ENCODE measurements at places on chromosomes 13 and 19.
A peak's percentile ranks its signal among the peaks of the same experiment; 100 is the strongest.

GRCh38 chr13:99894840-99895443 lies 76.6 kb downstream of the ZIC5 start:
- no peak for DNase-seq

- peak; percentile 36 for DNase-seq
These were observed 31.9 kb downstream of the RFXAP start for GRCh38 chr13:36850790-36851438.

- DNase-seq: peak; percentile 18
These were observed 57.2 kb upstream of the SERPINE3 start for GRCh38 chr13:51282322-51282721.

DNA sequence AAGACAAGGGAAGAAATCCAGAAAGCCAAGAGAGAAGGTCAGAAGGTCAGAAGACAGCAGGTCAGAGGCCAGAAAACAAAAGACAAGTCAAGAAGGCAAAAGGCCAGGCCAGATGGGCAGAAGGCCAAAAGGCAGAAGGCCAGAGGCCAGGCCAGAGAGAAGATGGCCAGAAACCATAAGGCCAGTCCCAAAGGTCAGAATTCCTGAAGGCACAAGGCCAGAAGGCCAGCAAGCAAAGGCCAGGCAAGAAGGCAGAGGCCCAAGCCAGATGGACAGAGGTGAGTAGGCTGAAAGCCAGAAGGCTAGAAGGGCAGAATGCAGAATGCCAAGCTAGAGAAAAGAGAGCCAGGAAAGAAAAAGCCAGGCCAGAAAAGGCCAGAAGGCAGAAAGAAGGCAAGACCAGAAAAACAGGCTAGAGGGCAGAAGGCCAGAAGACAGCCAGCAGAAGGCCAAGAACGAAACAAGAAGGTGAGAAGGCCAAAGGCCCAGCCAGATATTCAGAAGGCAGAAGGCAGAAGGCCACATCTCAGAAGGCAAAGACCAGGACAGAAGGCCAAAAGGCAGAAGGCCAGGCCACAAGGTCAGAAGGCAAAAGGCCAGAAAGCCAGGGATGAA lies 186.3 kb downstream of the TUBA3C start:
- DNase-seq: no peak

DNA sequence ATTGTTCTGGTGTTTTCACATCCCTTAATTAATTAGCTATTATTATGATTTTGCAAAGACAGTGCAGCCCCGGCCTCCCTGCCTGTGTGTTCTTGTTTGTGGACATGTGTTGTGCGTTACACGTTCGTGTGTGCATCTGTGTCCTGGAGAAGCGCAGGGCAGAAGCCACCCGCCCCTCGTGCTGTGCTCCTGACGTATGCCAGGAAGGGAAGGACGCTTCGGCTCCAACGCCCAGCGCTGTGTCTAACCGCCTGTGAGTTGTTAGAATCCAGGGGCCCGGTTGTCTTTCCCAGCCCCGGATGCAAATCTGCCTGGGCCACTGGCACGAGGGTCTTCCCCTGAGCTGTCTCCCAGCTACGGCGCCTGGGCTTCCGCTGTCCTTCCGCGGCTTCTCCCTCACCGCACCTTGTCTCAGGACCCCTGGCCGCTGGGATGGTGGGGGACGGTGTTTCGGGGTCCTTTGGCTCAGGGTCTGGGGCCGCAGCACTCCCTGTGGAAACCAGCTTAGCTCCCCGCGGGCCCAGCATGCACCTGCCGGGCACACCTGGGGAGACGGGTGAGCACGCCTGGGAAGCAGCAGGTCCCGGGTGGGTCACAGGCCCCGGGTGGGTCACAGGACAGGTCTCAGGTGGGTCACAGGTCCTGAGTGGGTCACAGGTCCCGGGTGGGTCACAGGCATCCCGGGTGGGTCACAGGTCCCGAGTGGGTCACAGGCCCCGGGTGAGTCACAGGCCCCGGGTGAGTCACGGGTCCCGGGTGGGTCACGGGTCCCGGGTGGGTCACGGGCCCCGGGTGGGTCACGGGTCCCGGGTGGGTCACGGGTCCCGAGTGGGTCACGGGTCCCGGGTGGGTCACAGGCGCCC lies 51.5 kb downstream of the GAS6 start:
- DNase-seq: no peak

DNA sequence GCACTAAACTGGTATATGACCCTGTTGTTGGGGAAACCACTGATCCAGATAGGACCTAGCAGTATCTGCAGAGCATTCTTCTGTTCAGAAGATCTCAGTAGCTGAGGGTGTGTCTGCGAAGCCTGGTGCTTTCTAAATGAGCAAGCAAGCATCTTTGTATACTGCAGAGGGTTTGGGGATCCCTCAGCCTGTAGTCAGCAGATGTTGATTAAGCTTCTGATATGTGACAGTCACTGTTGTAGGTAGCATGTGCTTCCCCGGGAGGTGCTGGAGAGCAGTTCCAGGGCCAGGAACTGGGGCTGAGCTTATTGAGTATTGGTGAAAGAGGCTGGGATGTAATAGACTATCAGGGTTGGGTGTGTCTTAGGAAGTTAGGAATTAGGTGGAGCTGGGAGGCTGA lies 1.5 kb downstream of the SCAF1 start:
- no peak for DNase-seq

- DNase-seq: peak; percentile 21
These were observed 129.5 kb downstream of the CYSLTR2 start for GRCh38 chr13:48783181-48783630.

DNA sequence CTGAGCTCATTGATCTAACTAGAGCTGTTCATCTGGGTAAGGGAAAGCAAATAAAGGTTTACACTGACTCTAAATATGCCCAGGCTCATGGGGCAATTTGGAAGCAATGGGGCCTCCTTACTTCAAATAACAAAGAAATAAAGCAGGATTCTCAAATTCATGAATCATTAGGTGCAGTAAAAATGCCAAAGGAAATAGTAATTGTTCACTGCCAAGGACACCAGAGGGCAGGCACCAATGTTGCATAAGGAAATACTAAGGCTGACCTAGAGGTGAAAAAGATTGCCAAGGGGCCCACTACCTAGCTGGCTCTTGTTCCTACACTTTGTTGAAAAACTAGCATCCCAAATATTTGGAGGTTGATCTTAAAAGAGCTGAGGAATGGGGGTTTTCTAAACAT lies 1686.7 kb upstream of the MIR17HG start:
- no peak for DNase-seq

DNA sequence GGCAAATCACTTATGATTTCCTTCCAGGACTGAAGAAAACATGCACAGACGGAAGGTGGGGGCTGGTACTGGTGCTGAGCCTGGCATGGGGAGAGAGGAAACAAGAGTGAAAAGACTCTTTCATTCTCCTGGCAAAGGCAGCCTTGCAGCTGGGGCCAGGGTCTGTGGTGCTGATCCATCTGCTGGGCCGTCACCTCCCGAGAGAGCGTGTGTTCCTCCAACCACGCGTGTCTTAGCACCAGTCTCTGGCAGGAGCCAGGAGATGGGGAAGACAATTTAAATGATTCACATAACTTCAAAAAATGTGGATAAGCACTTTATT lies 23.9 kb upstream of the SPART start:
- DNase-seq: no peak

GRCh38 chr13:83340170-83340569 lies 542.1 kb downstream of the SLITRK1 start:
- no peak for DNase-seq

- DNase-seq: no peak
These were observed 4.7 kb downstream of the HCN2 start for GRCh38 chr19:594265-594870.

GRCh38 chr13:64417581-64417980 lies 2812.6 kb downstream of the PCDH9 start:
- no peak for DNase-seq

DNA sequence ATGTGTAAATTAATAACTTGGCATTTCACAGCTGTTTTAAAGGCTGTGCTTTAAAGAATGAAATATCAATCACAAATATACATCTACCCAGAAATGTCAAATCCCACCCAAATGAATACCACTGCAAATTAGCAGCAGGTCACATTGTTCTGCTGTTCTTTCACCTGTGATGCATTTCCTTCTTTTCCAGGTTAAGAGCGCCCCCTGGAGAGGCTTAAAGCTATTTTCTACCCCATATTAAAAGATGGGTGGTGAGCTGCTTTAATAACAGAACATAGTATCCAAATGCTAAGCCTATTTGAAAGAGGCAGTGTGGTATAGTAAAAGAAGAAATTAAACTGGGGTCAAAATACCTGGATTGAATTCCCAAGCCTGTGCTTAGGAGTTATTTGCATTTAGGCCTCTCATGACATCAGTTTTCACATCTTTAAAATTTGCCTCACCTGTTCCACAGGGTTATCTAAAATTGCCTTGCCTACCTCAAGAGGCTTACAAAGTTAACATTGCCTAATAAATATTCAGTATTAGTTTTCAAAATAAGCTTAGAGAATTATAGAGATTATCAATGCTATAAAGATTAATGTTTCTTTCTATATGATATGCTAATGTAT lies 396.9 kb upstream of the SLITRK5 start:
- DNase-seq: peak; percentile 58

- DNase-seq: no peak
These were observed 2.2 kb downstream of the NCLN start for GRCh38 chr19:3187662-3188511.

DNA sequence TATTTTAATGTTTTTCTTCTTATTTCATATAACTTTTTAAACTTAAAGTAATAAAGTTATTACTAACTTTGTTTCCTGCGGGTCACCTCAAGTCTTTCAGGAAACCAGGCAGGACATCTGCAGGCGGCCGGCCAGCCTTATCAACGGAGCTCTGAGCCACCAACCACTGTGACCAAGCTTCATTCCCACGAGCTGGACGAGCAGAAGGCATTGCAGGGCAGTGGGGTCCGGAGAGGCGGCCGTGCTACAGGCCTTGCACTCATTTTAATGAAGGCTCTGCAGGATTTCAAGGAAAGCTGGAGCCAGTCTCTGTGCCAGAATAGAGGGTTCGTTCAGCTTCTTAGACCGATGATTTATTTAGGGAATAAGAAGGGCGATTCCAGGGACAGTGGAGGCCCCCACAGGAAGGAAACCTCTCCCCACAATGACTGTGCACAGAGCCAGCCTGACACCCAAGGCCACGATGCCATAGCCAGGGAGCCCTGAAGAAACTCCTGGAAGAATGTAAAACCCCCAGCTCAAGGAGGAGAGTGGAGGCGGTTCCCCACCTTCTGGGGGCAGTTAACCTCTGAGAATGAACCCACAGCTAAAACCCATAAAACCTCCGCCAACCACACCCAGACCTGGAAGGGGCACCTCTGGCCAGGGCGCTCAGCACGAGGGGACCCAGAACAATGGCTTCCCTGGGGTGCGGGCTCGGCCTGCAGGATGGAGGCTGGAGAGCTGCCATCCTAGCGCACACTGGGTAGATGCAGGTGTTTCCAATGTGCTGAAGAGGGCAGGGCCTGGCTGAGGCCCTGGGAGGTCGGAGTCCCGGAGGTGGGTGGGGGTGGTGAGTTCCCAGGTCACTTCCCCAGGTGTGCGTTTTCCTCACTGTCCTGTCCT lies 75.0 kb downstream of the RASA3 start:
- peak; percentile 72 for DNase-seq

DNA sequence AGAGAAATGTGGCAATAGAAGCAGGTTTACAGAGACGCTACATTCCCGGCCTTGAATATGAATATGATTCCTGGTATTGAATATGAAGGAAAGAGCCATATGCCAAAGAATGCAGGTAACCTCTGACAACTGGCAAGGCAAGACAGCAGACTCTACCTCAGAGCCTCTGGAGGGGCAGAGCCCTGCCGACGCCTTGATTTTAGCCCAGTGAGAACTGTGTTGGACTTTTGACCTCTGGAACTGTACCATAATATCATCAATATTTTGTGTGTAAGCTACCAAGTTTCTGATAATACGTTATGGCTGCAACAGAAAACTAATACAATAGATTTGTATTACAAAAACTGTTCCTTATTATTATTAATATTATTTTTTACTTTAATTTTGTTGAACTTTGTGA lies 219.7 kb downstream of the FGF14 start:
- DNase-seq: no peak

GRCh38 chr19:872266-872951 lies 12.9 kb downstream of the CFD start:
- DNase-seq: no peak

DNA sequence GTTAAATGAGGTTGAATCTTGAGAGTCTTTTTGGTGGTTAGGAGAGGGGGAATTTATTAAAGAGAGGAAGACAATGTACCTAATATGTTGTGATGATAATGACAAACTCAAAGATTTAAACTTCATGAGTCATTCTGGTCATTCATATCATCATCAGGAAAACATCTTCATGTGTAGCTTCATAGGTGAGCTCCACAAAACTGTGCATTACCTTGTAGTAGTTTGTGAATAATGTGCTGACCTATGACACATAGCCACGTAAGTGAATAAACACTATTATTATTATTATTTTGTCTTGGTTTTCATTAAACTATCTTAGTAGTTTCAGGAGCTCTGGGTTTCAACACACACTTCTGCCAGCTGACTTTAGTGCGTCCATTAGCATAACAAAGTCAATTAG lies 997 bp upstream of the GPC6 start:
- DNase-seq: no peak

DNA sequence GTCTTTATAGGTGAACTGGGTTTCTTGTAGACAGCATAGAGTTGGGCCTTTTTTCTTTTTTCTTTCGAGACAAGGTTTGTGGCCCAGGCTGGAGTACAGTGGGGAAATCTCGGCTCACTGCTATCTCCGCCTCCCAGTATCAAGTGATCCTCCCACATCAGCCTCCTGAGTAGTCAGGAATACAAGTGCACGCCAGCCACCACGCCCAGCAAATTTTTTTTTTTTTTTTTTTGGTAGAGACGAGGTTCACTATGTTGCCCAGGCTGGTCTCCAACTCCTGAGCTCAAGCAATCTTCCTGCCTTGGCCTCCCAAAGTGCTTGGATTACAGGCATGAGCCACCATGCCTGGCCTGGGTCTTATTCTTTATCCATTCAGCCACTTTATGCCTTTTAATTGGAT lies 5.1 kb upstream of the CALM3 start:
- no peak for DNase-seq

DNA sequence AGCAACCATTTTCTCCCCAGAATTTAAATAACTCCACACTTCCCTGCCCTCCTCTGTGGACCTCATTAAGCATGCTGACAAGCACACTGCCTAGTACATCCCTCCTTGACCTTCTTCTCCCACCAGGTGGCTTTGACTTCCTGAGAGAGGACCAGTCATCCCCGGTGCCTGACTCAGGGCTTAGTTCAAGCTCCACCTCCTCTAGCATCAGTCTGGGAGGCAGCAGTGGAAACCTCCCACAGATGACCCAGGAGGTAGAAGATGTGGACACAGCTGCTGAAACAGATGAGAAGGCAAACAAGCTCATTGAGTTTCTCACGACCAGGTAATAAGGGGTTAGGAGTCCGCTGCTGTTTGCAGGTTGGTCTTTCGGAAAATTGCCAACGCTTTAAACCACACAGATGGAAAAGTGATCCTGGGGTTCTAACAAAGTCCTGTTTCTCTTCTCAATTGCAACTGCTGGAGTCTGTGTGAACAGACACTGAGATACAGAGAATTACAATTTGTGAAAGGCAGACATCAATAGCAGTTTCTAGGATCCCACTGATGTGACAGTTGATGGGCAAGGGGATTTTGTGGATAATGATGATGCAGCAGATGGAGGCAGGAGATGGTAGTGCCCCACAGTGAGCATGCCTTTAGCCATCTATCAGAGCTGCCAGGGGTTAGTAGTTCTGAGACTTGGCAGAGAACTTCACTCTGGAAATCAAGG lies 86.7 kb downstream of the ZAR1L start:
- DNase-seq: peak; percentile 97

Measured in COR-L47 (cell line).